ENCODE measurements at places on chromosomes 12 and 14. TPM values are rescaled to one million over a fixed set of nuclear protein-coding genes. Genes with fewer than 3 reads are reported as not detected.

The RD3L gene
- polyA plus RNA-seq = not detected

- no peak for DNase-seq
Observed at GRCh38 chr14:21910260-21910659, 236.6 kb upstream of the OR4E1 start.

The YAF2 gene
- polyA plus RNA-seq = 25.7 TPM

The GLTP gene
- polyA plus RNA-seq = 37.0 TPM

DNA sequence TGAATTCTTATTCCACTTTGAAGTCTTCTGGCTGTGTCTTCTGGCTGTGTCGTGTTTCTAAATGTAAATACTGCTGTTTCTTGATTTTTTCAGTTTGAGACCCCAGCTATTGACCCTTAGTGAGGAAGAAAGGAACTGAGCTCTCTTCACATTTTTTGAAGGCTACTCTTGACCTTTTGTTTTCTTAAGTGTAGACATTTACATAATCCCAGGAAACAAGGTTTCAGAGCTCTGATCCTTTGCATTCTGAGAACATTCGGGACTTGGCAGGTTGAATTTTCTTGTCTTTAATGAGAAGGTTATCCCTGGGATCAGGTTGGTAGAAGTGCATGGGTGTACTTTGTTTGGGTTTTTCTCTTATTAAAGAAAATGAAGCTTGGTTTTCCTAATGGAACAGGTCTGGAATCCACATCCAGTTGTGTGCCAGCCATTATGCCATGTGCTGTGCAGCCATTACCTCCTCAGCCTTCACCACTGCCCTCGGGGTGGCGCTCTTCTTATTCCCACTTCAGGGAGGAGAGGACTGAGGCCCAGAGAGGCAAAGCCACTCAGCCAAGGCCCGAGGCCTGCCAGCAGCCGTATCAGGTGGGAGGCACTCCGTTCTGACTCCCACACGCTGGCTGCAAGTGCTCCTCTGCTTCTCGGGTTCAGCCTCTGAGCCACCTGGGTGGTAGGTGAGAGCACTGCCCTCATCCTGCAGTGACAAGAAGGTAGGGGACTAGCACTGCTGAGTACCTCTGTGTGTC lies 120.9 kb downstream of the BEGAIN start:
- no peak for DNase-seq

The CLMN gene
- 20.9 TPM for polyA plus RNA-seq

DNA sequence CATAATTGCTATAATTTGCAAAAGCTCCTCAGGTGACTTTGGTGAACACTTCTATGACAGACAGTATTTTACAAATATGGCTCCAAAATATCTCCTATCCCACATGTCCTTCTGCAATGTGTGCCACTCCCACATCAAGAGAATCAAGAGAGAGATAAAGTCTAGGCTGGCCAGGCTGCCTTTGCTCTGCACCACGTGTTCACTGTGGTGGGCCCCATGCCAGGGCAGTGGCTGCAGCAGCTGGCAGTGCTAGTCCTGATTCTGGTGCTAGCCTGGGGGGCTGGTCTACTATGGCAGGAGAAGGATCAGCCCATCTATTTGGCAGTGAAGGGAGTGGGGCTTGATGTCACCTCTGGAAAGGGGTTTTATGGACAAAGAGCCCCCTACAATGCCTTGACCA lies 86.3 kb downstream of the DRAM1 start:
- DNase-seq = no peak

DNA sequence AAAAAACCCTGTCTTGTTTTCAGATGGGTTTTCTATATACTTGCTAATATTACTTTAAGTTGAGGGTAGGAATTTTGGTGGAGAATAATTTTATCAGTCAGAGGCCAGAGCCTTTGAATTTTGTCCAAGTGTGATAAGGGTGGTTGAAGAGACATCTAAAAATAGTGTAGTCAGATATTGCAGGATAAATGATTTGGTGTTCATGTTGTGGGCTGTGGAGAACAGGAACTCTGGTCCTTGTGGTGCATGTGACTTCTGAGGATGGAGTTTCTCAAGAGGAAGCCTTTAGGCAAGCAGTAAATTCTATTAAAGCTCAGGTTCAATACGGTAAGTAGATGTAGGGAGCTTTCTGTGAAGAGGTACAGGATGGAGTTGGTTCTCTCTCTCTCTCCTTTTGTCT lies 2.8 kb downstream of the ADAM21 start:
- no peak for DNase-seq

DNA sequence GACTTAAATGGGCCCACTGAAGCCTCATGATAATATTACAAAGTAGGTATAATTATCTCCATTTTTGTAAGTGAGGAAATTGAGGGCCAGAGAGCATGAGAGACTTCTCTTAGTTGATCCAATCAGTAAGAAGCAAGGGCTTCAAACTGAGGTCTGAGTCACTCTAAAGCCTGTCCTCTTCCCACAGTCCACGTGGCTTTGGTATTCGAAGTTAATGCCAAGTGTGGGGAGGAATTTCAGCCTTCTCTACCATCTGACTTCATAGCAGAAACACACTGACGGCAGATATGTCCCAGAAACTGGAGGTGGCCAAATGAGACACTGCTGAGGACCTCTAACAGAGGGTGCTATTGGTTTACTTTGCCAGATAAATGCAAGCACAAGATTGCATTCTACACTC lies 114.4 kb upstream of the OVCH1 start:
- DNase-seq = no peak

The PTPRR gene
- 0.95 TPM for polyA plus RNA-seq

The SBNO1 gene
- polyA plus RNA-seq = 31.5 TPM

The PLA2G1B gene
- polyA plus RNA-seq = 0.49 TPM

- DNase-seq = no peak
Observed at GRCh38 chr12:62471734-62472133, 5.1 kb downstream of the MON2 start.

The PLEKHD1 gene
- 5.7 TPM for polyA plus RNA-seq

DNA sequence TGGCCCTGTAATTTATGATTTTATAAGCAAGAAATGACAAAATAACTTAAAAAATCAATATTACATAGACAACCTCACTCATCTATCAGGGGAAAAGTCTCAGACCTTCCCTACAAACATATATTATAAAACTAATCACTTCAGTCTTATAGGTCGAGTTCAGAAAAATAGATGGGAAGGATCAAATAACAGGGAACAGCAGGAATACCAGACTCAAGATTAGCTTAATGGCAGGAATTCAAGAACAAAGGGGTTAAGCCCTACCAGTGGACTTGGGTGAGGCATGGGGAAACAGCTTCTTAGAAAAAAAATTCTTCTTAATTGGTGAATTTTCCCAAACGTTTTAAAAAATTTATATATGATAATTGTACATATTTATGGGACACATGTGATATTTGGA lies 51.6 kb upstream of the CRY1 start:
- no peak for DNase-seq

The KRT2 gene
- not detected for polyA plus RNA-seq

The GPR84 gene
- polyA plus RNA-seq = 0.08 TPM

The ABCD2 gene
- 0.03 TPM for polyA plus RNA-seq

DNA sequence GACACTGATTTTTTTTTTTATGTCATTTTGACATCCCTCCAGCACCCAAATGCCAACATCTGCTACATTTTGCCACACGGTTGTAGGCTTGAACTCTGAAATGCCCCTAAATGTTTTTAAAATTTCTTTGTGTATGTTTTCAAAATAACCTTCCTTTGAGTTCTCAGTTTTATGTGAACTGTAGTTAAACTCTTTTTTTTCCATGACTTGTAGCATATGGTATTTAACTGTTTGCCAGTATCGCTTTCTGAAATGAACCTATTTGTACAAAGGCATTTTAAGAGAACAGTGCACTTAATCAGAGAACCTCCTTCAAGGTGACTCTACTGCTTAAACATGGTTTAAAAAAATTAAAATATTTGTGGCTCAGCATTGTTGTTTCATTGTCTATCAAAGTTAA lies 61.5 kb downstream of the PDE3A start:
- no peak for DNase-seq

GRCh38 chr12:85016413-85016812 lies 19.7 kb downstream of the TSPAN19 start:
- no peak for DNase-seq

The GCH1 gene
- polyA plus RNA-seq = 9.3 TPM

DNA sequence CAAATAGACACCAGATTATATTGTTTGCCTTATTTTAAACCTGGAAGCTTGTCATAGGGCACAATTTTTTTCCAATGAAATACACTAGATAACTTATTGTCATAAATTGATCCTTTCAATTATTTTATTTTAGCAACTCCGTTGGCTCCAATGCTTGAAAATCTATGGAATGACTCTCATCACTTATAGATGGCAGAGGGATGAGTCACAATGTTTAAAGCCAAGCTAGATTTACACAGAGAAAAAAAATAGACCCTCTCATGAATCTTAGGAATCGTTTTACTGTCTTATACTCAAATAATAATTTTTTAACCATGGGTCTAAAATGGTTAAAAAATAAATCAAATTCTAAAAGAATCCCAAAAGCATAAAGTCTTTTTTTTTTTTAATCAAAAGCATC lies 1276.6 kb upstream of the FLRT2 start:
- no peak for DNase-seq

GRCh38 chr14:106488291-106488690 lies 961.9 kb downstream of the TMEM121 start:
- no peak for DNase-seq

DNA sequence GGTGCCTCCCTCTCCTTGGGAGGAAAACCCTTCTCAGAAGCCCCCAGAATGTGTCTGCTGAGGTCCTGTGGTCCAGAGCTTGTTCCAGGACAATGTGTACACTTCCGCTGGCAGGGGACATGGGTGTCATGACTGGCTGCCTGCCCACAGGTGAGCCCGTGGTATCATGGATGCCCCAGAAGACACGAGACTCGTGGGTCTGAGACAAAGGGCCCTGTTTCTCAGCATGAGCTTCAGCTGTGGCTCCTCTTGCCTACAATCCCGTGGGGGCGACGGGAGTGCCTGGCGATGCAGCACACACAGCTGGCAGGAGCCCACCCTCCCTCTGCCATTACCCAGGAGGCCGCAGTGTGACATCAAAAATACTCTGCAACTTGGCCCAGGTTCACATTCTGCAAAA lies 7.0 kb downstream of the TMEM121 start:
- DNase-seq = no peak

The DHRS7 gene
- polyA plus RNA-seq = 86.2 TPM

- DNase-seq = no peak
Observed at GRCh38 chr14:64500088-64500487, 3.5 kb downstream of the ZBTB25 start.

The KERA gene
- polyA plus RNA-seq = not detected

The ZBTB42 gene
- 4.4 TPM for polyA plus RNA-seq

DNA sequence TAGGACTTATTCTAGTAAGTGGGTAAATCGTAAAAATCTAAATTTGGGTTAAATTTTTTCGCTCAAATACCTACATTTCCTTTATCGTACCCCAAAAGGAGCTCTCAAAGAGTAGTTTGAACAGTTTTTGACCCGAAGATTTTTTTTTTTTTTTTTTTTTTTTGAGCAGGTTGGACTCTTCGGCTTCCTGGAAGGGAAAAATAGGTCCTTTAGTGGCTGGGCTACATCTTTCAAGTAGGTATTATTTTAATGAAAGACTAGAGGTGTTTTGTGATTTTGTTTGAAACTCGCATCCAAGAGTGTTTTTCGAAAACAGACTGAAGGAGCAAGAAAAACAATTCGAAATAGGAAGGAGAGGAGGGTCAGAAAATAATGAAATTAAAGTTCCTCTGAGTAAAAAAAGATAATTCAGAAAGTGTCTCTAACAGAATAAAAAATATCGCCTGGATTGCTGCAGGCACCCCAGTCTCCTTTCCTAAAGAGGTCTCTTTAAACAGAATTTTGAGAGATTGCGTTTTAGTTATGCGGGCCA lies 6.0 kb downstream of the CDKN1B start:
- DNase-seq = no peak

GRCh38 chr14:75428230-75429104 lies 645 bp downstream of the JDP2 start:
- no peak for DNase-seq

- DNase-seq = no peak
Observed at GRCh38 chr12:54592316-54592715, 3.9 kb upstream of the PPP1R1A start.

DNA sequence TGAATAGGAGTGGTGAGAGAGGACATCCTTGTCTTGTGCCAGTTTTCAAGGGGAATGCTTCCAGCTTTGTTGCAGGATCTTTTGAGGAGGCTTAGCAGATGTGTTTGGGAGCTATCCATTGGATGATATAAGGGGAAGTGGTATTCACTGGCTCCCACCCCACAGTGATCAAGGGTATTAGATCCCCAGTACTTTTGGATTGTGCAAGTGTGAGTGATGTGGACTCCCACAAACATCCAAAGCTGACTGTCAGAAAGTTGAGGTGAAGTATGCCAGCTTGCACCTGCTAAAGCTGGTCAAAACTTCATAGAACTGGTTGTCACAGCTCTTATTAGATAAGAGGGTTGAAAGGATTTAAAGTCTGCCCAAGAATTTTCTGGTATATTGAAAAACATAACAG lies 110.1 kb upstream of the BTG1 start:
- DNase-seq = no peak

GRCh38 chr12:119869720-119870119 lies 7.4 kb downstream of the CIT start:
- no peak for DNase-seq

DNA sequence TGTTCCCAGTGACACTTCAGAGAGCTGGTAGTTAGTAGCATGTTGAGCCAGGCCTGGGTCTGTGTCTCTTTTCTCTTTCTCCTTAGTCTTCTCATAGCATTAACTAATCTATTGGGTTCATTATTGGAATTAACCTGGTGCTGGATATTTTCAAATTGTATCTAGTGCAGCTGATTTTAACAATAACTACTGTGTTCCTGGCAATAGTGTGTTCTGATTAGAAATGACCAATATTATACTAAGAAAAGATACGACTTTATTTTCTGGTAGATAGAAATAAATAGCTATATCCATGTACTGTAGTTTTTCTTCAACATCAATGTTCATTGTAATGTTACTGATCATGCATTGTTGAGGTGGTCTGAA lies 3.0 kb downstream of the FOS start:
- DNase-seq = no peak

GRCh38 chr14:102504328-102504999 lies 5.1 kb downstream of the ANKRD9 start:
- DNase-seq = no peak

The MYL2 gene
- polyA plus RNA-seq = 6.4 TPM

DNA sequence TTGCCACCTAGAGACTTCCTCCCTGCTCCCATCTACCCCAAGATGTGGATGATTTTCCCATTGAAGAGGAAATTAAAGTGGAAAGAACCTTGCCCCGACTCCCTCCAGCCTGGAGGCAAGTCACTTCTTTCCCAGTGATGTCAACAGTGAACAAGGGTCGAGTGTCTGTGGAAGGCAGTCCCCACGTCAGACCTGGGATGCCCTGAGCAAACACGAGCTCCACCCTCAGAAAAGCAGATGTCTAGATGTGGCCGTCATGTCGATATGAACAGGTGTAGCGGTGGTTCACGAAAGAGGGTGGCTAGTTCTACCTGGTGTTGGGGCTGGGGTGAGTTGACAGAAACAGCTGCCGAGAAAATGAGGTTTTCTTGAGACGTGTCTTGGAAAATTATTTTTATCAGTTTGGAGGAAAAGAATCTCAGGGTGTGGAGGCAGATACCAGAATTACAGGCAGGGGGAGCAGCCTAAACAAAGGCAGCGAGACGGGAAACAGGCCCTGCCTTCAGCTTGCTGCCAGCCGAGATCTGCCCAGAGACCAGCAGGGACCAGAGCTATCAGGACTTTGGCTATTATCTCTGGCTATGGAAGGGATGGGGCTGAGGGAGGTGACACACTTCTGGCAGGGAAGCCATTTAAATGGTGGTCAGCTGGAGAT lies 25.9 kb downstream of the SYNDIG1L start:
- no peak for DNase-seq

The GPRC5D gene
- not detected for polyA plus RNA-seq

- DNase-seq = no peak
Observed at GRCh38 chr14:86779416-86779815, 1213.6 kb downstream of the GALC start.
